A549 treated with AZD2906 at 1 μM for 4 hours (cell line): ENCODE measurements at places on chromosomes 2 and 18. TPM values are rescaled to one million over a fixed set of nuclear protein-coding genes. Genes with fewer than 3 reads are reported as not detected.

Gene EVA1A
- total RNA-seq, result 7.8 to 10.1 TPM (median 8.6 TPM) in 5 replicates

Gene G6PC2
- not detected in 5 replicates for total RNA-seq

Gene LTBP1
- total RNA-seq, result 23.6 to 42.1 TPM (median 32.0 TPM) in 5 replicates

Gene TMEM169
- 0.22 to 0.37 TPM (median 0.29 TPM) in 5 replicates for total RNA-seq

Gene NTSR2
- total RNA-seq, result 0.05 to 0.08 TPM in 2 of 5 replicates, not detected in the others

Gene CNDP1
- 0.08 TPM in 1 of 5 replicates, not detected in the others for total RNA-seq
